Memory B cell (primary cell): ENCODE measurements at places on chromosomes 5 and 9.

DNA sequence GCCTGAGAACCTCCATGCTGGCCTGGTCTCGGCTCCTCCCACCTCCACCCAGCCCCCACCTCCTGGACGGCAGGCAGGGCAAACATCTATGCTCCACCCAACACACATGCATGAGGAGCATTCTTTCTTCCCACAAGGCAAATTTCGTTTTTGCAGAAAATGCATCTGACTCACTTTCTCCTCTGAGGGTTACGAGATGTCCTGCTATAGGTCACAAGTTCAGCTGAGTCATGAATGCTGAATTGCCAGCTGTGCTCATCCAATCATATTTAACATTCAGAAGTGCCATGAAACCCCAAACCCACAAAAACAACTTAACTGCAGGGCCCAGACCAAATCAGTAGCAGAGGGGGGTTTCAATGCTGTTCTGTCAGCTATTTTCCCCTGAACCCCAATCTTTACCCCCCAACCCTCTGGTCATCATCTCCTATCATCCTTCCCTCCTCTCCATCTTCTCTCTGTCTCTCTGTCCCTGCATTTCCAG is 39.0 kb upstream of the OSMR start:
- DNase-seq, result no peak

DNA sequence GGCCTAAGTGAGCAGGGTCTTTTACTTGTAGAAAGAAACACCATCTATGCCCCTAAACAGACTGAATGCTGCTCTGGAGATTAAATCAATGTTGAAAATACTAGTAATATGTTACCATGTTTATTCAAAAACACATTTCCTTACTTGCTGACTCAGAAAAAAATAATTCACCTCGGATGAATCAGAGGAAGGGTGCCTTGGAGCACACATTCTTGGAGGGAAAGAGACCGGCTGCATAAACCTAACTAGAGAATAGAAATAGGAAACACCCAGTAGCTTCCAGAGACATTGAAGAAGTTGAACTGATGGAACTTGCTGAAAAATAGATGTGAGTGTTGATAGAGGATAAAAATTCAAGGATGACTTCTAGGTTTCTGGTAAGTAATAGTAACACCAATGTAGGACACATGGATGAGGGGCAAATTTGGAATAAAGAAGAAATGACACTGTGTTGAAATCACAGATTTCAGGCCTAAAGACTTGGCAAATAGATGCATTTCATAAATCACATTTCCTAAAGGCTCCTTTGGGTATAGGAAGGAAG is 76.9 kb upstream of the MINAR2 start:
- no peak for DNase-seq

GRCh38 chr9:38318759-38319495 is 73.6 kb upstream of the ALDH1B1 start:
- peak; percentile 14 for DNase-seq

DNA sequence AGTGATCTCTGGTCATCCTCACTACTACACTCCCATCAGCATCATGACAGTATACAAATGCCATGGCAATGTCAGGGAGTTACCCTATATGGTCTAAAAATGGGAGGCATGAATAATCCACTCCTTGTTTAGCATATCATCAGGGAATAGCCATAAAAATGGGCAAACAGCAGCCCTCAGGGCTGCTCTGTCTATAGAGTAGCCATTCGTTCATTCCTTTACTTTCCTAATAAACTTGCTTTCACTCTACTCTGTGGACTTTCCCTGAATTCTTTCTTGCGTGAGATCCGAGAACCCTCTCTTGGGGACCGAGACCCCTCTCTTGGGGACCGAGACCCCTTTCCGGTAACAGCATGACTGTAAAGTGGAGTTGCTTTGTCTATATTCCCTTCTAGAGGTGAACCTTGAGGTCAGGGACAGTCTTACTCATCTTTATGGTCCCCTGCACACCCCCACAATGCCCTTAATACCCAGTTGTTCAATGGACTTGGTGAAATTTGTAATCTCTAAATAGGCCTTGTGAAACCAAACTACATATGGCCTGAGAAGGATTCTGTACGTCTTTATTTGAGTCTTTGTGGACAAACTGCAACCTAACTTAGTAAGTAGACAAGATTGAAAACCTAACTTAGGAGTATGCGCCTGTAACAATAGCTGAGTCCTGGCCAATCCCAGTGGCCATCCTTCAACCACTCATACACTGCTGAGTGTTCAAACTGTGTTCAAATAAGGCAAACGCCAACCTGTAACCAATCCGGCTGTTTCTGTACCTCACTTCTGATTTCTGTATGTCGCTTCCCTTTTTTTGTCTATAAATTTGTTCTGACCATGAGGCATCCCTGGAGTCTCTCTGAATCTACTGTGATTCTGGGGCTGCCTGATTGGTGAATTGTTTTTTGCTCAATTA is 32.3 kb upstream of the UBTD2 start:
- no peak for DNase-seq

GRCh38 chr5:5752844-5753243 is 330.4 kb downstream of the ICE1 start:
- no peak for DNase-seq

- DNase-seq, result no peak
Measured at GRCh38 chr5:69489246-69489645, 3.3 kb upstream of the OCLN start.

DNA sequence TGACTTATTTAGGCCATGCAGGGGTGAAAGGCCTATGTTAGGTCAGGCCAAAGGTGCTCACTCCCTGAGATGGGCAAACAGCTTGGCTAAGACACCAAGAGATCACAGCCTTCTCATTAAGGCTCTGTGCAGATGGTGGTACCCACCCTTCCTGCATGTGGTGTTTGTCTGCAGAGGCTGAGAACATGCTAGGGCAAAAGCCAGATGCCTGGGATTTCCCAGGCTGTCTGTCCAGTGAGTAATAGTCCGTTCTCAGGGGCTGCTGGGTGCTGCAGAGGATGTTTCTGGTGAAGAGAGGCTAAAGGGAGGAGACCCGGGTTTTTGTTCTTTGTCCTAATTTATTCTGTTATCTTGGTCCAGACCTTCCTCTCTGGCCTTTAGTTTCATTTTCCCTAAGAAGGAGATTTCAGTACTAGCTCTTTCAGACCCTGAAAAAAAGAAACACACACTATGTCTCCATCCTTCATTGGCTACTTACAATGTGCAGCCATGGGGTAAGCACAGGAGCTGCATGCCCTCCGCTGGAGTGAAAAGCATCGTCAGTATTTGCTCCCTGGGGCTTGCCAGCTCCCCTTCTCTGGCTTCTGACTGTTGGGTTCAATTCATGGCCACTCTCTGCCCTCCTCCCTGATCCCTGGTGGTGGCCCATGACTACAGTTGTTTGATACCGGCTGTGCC is 23.4 kb upstream of the GLRA1 start:
- DNase-seq, result no peak

DNA sequence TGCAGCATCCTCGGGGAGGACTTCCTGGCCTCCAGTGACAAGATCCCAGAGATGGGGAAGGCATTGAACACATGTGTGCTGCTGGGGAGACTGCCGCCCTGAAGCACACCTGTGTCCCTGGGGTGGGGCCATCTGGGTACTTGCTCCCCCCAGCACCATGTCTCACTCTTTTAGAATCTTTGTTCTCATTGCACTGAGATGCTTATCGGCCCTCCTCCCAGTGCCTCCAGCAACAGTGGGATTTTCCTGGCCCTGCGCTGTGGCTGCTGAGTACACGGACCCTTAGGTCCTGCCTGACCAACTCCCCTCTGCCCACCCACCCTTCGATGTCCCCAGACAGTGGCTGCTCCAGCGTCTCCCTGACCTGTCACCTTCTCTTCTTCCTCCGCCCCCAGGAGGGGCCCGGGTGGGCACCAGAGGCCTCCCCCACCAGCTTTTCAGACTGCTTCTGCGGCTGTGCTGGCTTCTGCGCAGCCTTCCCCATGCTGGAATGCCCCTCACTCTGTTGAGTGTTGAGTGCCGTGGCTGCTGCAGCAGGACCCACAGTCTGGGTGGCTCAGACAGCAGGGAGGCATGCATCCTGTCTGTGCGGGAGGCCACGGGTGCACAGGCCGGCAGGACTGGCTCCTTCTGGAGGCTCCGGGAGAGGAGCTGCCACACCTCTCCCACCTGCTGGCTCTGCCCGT is 145.9 kb upstream of the IRX2 start:
- no peak for DNase-seq

DNA sequence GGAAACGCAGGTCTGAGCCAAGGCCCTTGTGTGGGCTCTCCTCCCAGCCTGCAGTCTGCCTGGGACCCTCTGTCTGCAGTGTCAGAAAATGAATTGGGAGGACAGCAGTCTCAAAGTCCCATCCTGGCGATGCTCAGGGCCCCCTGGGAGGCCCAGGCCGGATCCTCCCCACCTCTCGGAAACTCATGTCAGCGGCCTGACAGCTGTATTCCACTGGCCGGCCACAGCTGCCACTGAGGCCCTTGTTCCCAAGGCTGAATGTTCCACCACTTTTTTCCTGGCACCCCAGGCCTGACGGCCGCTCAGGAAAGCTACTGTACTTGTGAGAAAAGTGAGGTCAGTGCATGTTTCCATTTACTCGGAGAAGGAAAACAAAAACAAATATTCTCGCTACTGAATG is 180.0 kb downstream of the FGF18 start:
- no peak for DNase-seq

DNA sequence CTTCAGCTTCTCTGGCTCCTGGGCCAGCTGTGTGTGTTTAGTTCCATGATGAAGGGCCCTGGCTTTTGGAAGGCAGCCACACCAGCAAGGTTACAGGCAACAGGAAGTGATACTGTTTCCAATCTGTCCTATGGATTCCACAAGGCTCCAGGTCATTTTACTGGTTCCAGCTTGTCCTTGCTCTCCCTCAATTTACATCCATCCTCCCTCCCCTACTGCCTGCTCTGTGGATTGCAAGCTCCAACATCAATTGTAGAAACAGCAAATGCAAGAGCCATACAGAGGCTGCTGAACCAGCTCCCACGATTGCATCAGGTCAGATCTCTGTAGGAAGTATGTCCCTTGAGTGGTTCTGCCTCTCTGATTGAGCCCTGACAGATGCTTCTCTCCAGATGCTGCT is 409.8 kb downstream of the NTRK2 start:
- DNase-seq, result no peak

GRCh38 chr5:96597438-96598020 is 64.6 kb upstream of the CAST start:
- no peak for DNase-seq

DNA sequence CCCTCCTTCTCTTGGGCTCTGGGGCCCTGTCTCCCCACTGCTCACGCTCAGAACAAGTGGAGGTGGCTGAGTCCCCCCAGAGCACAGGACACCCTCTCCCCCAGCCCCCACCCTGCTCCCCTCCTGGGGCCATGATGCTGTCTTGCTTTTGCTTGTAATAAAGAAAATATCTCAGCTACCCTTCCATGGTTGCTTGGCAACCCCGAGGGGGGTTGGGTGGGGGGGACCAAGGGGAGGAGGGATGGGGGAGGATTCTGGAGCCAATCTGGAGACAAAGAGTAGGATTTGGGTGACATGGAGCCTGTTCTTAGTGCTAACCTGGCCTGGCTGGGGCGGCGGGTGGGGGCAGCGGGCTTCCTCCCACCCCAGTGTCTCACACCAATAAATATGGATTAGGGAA is 16.1 kb upstream of the CERCAM start:
- DNase-seq, result no peak

GRCh38 chr5:171299851-171300250 is 9.2 kb upstream of the TLX3 start:
- no peak for DNase-seq

GRCh38 chr5:95908799-95909198 is 52.9 kb downstream of the ELL2 start:
- DNase-seq, result no peak

DNA sequence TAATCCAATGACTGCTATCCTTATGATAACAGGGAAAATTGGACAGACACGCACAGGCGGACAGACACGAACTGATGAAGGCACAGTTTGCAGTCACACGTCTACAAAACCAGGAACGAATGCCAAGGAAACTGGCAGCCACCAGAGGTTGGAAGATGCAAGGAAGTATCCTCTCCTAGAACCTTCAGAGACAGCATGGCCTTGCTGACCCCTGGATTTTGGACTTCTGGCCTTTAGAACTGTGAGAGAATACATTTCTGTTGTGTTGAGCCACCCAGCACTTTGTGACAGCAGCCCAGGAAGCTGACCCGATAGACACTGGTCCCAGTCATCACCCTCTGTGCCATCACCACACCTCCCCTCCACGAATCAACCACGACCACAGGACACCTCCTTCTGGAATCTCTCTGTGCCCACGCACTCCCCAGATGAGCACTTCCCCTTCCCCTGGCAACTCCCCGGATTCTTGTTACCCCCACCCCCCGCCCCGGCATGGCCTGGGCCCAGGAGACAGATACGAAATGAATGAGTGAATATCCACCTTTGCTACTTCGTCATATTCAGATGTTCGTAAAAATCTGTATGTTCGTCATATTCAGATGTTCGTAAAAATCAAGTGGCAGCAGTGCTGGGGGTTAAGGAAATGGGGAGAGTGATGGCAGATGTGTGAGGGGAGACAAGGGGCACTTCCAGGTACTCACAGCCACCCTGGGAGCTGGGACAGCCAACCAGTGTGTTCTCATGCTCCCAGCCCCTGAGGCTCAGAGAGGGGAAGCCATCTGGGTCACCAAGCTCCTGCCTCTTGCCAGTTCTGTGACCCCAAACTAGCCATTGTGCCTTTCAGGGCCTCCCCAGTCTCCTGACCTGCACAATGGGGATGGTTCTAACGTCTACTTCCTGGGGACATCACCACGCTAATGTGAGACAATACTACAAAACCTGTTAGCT is 18.5 kb downstream of the GBGT1 start:
- DNase-seq, result no peak
